Retina (tissue), 1 donor: ENCODE measurements at places on chromosomes 11 and 22.

DNA sequence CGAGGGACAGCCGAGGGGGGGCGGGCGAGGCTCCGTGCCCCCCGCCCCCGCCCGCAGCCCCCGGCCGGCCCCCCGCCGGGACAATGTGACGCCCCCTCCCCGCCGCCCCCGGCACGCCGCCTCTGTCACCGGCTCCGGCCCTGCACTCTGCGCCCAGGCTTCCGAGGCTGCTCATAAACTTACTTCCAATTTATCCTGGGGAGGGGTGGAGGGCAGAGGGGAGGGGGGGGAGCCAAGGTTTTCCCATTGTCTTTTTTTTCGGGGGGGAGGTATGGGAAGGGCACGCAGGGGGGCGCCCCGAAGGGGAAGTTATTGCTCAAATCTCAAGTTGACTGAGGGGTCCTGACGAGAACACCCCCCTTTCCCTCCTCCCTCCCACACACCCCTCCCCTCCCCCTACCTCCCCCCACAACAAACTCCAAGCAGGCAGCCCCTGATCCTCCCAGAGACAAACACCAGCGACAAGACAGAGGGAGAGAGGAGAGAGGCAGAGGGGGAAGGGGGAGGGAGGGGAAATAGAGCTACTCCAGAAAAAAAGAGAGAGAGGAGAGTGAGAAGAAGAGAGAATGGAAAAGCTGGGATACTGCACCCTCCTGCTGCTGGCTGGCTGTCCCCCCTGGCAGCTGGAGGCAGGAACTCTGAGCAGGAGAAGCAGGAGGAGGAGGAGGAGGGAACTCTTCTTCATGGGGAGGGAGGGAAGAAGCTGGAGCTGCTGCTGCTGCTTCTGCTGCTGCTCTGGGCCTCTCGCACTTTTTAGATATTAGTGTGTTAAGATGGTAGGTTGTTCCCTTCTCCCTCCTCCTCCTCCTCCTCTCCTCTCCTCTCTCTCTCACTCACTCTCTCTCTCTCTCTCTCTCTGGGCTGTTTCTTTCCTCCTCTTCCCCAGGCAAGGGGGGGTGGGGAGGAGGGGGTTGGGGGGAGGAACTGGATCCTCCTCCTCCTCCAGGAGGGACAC lies 631 bp downstream of the PHF21A start:
- peak; percentile 86 for DNase-seq

GRCh38 chr22:33853200-33854097 lies 66.8 kb downstream of the LARGE1 start:
- peak; percentile 50 for DNase-seq

DNA sequence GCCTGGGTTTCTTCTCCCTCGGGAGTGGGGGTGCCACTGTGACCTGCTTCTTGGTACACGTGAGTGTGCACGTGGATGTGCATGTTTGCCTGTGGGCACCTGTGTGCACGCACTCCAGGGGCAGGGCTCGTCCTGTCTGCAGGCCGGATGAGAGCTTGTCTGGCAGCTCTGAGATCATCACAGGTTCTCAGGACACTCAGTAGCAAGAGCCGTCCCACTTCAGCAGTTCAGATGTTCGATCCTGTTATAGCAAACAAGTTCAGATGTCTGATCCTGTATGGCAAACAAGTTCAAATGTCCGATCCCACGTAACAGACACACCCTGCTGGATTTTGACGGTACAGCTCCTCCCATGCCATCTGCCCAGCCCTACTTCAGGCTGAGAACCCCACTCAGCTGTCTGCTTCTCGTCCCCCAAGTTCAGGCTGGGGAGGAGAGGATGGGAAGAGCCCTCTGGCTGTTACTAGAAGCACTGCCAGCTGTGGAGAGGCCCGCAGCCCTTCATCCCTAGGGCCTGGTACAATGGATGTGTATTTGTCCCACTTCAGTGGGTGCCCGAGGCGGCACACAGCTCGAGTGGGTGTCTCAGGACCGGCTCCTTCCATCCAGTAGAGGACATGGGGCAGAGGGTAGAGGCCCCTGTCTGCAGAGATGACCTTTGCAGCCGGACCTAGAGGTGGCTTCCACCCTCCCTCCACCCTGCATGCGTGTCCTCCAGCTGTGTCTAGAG lies 1126.9 kb downstream of the BRD1 start:
- DNase-seq, result no peak

DNA sequence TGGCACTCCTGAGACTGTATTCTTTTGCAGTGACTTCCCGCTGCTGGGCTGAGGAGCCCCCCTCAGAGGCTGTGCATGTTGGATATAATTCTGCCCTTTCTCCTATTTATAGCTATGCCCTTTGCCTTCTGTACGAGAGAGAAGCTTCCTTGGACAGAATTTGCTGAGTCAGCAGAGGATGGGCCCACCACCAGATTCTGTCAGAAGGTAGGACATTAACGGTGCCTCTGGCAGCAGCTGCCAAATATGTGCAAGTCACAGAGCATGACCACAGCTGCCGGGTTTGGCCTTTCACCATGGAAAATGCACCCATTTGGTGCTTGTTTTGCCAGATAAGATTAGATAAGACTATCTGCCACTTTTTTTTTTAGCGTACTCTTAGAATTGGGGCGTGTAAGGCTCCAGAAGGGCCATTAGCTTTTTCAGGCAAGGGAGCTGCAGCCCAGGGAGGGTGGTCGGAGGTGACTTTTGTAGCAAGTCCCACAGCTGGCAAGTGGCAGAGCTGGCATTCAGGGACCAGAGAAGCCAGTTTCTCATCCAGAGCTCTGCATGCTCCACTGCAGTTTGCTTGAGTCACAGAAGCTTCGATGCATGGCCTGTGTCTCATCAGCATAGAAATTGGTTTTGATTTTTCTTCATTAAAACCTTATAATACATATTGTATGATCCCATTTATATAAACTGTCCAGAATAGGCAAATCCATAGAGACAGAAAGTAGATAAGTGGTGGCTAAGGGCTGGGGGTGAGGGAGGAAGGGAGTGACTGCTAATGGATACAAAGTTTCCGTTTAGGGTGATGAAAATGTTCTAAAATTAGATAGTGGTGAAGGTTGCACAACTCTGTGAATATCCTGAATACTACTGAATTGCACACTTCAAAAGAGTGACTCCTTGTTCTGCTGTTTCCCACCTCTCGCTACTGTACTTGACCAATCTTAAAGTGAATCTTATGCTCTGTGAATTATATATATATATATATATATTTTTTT lies 15.8 kb downstream of the UPB1 start:
- no peak for DNase-seq

- no peak for DNase-seq
Measured at GRCh38 chr22:46084943-46085827, 65.1 kb upstream of the PPARA start.

- no peak for DNase-seq
Measured at GRCh38 chr11:84234011-84234410, 947.8 kb upstream of the CCDC90B start.

DNA sequence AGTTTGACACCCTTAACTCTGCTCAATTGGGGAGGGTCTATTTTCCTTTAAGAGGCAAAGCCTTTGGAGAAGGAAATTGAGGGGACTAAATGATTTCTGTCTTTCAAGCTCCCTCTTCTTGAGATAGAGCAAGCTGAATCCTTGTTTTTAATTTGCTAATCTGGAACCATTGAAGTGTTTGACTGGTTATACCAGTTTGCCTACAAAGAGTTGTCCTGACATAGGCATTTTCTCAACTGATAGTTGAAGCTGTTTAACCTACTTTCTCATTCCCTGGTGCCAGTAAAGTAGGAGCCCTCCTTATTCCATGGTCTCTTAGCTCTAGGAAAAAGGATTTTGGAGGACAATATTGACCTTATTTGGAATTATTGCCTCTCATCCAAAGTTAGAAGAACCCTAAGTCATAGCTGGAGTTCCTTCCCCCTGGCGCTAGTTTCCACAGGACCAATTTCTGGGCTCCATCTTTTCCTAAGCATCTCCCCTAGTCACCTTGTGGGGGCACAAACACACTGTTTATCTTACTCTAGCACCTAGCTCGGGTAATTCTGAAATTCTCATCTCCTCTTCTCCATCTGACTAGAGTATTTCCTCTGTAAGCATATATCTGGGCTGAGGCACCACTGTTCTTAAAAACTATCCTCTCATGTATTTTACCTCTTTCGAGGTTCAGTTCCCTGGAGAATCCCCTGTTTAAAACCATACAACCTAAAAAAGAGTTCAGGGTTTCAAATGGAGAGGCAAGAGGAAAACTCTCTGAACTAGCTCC lies 7.4 kb downstream of the ZDHHC5 start:
- no peak for DNase-seq

GRCh38 chr22:41057076-41057475 lies 35.3 kb upstream of the EP300 start:
- DNase-seq, result no peak

GRCh38 chr11:122516686-122517085 lies 138.8 kb upstream of the UBASH3B start:
- no peak for DNase-seq

- DNase-seq, result no peak
Measured at GRCh38 chr22:17102297-17102667, 17.5 kb downstream of the IL17RA start.

DNA sequence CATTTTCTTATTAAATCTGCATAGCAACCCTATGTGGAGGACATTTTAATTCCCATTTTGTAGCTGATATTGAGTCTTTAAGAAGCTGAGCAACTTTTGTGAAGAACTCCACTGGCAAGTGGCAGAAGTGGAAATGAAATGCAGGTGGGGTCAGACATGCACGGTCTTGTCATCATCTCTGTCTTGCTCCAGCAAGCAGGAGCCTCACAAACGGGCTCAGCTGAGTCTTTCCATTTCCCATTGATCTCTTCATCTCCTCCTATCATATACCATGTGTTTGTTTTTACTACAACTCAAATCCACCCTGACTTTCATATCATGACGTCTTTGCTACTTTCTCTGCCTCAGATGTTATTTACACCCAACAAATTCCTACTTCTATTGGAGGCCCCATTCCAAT lies 97.9 kb upstream of the TENM4 start:
- DNase-seq, result no peak

GRCh38 chr11:62832336-62833234 lies at the start of gene TEX54:
Gene TEX54 (minus strand): TSS chr11:62832841.
- no peak for DNase-seq

- no peak for DNase-seq
Measured at GRCh38 chr11:96126917-96127595, 203.1 kb upstream of the MTMR2 start.

DNA sequence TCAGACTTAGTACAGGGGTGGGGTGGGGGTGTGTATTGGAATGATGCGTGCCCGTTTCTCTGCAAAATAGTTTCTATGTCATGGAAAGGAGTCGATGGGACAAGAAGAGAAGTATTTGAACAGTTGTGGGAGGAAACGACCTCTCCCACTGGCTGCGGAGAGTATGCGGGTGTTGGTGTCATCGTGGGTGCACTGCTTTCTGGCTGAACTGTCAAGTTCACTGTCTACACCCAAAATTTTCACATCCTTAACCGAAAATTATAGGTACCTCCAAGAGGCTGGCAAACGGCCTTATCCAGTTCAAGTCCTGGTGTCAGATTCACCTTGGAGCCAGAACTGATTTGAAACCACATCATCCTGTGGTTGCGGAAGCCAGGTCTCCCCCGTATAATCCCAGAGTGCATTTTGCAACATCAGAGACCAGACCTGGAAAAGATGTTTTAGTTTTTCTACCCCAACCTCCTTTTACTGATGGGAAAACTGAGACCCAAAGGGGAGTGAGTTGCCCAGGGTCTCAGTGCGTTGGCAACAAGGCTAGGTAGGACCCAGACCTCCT lies 497 bp upstream of the SSRP1 start:
- no peak for DNase-seq

DNA sequence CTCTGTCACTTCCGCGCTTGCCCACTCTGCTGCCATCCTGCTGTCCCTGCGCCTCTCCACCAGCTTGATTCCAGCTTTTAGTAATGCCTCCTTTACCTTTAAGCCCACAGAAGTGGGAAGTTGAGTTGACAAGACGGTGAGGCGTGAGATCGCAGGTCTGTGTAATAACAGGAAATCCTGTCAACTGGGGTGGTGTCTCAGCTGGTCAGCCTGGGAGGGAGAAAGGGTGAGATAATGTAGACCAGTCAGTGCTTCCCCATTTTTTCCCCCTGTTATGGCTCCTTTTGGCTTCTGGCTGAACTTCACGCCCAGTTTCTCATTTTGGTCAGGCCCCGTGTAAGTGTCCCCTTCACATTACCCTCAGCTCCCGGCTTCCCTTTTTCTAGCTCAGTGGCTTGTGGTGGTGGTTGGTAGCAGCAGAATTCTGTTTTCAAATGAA lies 98.9 kb downstream of the TRAF6 start:
- no peak for DNase-seq

DNA sequence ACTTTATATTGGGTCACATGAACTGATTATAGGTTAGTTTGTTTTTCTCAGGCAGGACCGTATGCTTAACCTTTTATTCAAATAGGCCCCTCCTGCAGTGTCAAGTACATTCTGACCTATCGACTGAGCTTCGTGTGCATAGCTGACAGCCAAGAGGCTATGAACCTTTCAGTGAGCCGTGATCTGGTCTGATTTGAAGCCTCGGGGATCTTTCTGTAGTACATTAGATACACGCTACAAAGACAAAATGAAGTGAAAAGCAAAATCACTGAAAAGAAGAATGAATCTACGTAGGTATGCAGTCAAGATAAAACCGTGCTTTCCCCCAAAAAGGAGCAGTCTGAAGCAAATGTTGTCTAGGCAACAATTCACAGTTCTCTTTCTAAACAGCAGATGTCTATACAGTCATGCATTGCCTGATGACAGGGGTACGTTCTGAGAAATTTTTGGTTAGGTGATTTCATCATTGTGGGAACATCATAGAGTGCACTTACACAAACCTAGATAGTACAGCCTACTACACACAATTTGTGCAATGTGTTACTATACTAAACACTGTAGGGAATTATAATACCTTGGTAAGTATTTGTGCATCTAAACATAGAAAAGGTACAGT lies 18.1 kb downstream of the JHY start:
- DNase-seq, result peak; percentile 43

GRCh38 chr22:49674479-49675050 lies 153.1 kb downstream of the BRD1 start:
- DNase-seq, result no peak

DNA sequence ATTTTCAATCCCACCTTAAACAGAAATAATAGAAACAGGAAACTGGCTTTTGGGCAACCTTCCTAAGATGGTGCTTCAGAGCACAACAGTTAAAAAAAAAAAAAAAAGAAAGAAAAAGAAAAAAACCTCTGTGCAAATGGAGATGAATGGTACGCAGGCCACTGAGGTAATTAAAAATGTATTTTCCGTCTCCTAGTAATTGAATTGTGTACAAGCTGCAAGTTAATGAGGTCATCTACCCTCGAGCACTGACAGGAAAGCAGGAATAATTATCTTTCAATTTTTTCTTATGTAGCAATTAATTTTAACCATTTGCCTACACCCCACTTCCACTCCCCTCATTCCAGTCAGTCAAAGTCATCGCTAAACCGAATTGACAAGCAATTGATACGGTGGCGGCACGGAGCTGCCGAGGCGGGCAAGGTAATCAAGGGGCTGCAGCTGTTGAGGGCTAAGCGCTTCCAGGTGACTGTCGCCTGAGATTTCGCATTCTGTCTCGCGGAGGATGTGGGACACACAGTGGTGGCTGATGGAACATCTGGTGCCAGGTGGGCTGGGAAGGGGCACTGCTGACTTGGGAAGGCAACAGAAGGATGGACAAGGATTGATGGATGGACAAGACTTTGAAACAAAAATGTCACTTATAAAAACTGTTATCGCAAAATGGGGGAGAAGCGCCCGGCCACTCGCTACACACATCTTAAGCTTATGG lies 109.4 kb downstream of the RCN1 start:
- DNase-seq, result peak; percentile 31

GRCh38 chr11:46181843-46182424 lies 60.7 kb upstream of the PHF21A start:
- DNase-seq, result no peak
